Tibial artery (tissue), 4 donors: ENCODE measurements at places on chromosomes 2 and 18.

GRCh38 chr2:7068457-7068856 lies 151.2 kb downstream of the RNF144A start:
- no peak for DNase-seq

GRCh38 chr2:134269230-134269629 lies 15.4 kb downstream of the MGAT5 start:
- DNase-seq, result no peak

GRCh38 chr2:31137211-31138036 lies 816 bp downstream of the GALNT14 start:
- DNase-seq, result no peak

DNA sequence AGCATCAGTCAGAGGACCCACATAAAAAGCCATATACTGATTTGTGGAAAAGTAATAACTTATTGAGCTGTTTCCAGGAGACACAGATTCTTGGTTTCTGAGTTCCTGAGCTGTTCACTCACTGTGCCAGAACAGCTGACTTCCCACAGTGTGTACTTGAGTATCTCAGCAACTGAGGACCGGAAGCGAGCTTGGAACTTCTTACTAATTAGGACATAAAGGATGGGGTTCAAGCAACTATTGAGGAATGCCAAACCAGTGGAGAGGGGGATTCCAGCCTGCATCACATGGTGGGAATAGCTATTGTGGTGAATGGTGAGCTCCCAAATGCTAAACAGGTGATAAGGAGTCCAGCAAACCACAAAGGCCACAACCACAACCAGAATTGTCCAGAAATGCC lies 16.4 kb downstream of the EEF1B2 start:
- DNase-seq, result no peak

GRCh38 chr18:55838841-55839240 lies 250.8 kb upstream of the TCF4 start:
- no peak for DNase-seq

DNA sequence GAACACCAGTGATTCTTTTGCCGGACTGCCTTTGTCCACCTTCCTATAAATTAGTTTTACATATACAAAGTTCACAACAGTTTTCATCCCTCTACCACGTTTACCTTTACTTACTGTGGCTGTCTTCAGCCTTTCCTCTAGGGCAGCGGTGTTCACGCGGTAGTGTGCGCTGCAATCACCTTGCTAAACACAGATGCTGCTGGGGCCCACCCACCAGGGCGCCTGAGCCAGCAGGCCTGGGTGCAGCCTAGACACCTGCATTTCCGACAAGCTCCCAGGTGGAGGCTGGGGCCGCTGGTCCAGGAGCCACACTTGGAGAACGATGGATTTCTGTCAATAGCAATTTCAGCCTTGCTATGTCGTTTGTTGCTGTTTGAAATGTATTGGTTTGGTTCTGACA lies 83.1 kb downstream of the NDUFA10 start:
- no peak for DNase-seq

DNA sequence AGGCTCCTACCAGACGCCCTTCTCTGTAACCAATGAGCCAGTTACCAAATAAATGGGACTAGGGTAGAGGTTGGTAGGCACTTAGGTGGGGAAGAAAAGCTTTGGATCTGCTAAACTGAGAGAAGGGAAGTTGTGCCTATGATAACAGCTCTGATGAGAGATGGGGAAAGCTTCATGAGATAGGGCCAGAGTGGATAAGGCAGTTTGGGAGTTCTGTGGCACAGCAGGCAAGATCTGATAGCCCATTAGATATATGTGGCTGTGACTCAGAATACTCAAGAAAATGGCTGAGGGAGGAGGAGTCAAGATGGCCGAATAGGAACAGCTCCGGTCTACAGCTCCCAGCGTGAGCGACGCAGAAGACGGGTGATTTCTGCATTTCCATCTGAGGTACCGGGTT lies 99.8 kb downstream of the PDE11A start:
- no peak for DNase-seq

DNA sequence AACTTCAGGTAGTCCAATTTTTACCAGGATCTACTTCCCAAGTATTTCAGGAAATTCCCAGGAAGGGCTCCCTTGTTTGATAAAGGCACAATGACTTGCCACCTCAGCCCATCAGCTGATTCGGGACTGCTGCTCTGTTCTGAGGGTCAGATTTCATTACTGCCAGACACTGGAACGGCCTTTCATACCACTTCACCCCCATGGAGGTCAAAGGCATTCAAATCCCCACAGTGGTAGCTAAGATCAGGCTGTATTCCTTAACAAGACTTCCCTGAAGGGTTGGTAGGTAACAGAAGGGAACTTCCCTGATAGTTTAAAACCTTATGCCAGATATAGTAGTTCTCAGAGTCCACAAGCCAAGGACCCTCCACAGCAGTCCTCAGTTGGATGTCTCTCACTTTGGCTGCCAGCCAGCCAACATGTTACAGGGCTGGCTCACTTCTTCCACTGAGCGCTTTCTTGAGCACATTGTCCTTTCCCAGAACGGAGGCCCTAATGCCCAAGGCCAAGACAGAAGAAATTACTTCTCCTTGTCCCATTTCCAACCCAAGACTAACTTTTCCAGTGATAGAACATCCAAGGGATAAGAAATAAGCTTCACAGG lies 40.0 kb upstream of the GLS start:
- no peak for DNase-seq

- DNase-seq, result no peak
Observed at GRCh38 chr18:57904535-57904934, 101.4 kb upstream of the ATP8B1 start.

GRCh38 chr18:76252880-76253279 lies 242.2 kb downstream of the ZNF516 start:
- DNase-seq, result no peak

GRCh38 chr2:82498777-82499443 lies 1960.2 kb downstream of the SUCLG1 start:
- DNase-seq, result no peak

DNA sequence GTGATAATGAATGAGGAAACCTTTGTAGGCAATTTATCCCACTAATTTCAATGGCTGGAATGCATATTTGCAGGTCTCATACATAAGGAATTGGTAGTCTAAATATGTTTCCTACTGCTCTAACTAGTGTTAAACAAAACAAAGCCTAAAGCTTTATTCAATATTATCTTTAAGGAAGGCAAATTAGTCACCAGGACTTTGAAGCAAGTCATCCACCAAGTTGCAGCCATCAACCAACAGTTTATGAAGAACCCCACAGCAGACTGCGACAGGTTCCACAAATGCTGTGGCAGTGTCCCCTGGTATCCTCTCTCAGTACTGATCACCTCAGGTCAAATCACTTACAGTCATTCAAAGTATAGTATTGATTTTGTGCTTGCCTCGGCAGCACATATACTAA lies 181.5 kb upstream of the ZFP36L2 start:
- no peak for DNase-seq

DNA sequence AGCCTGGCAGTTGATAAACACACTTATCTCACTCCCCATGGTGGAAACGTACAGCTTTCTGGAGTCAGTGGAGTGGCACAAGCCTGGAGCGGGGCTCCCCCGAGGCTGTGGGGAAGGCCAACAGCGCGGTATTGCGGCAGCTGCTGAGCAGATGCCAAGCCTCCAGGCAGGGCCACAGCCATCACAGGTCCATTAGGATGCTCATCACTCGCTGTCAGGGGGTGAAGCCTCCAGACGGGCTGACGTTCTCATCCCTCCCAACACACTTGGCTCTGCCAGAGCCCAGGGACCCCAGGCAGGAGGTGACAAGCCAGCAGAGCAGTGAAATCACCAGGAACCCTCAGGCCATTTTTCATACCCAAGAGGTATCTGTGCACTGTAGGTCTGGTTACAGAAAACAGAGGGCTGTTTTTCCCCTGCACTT lies 529.2 kb upstream of the KLHL29 start:
- DNase-seq, result no peak

DNA sequence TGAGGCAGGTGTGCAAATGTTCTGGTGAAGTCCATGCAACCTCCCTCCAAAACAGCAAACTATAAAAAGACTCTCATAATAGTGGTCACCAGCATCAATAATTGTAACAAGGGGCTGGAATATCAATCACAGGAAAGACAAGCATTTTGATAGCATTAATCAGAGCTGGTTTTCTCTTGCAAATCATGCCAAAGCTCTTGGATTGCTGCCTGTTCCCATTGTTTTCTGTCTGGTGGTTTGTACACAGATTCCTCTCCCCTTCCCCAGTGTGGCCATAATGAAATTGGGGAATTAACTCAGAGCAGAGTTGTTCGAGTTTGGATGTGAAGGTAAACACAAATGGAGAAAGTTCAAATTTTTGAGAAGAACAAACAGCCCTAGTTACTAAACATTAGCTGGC lies 134.2 kb downstream of the CDCA7 start:
- no peak for DNase-seq

DNA sequence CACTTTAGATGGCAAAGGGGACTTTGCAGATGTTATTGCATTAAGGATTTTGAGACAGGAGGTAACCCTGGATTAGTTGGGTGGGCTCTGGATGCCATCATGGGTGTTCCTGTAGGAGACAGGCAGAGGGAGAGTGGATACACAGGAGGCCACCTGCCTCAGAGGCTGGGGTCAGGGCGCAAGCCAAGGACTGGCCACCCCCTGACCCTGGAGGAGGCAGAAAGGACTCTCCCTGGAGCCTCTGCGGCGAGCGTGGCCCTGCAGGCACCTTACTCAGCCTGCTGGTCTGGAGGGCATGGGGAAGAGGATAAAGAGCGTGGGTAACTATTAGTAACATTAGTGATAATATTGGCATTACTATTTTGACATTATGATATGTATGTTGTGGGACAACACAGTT lies 21.6 kb upstream of the OTOS start:
- DNase-seq, result no peak

DNA sequence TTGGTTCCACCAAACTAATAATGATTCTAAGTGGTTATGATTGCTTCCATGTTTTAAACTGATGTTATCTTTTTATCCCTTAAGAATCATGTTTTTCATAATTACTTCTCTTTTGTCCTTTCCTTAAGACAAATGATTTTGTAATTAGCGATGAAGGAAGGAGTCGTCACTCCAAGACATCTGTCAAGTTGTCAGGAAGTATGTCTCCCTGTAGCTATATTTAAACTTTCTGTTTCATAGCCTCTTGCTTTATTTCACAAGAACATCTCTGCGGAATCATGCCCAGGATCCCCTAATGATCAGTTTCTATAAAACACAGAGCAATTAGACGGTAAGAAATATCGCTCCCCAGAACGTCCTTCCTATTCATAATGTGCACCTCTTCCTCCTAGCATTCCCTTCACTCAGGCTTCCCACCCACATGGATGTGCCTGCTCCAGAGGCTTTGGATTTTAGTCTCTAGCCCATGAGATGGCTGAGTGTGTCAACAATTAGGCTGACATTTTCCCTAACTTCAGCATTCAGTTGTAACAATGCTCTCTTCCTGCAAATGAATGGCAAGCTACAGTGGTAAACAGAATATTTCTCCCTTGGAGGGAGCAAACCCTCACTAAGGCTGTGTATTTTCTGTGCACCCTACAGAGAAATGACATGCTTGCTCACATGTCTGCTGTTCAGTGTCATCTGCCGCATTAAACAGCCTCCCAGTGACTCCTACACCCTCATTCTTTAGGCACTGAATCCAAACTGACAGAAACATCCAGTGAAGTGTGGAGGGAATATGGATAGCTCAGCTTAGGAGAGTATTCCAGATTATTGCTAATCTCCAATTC lies 879.6 kb upstream of the CELF4 start:
- no peak for DNase-seq

DNA sequence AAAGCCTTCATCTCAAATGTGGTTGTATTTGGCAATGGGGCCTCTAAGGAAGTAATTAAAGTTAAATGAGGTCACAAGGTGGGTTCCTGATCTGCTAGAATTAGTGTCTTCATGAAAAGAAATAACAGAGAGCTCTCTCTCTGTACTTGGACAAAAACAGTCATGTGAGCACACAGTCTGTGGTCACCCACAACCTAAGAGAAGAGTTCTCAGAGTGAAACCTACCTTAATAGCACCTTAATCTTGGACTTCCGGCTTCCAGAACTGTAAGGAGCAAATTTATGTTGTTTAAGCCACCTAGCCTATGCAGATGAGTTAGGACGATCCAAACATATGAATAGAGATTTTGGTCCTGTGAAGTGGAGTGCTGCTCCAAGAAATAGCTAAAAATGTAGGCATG lies 758.9 kb downstream of the LRRTM4 start:
- no peak for DNase-seq

GRCh38 chr18:78562531-78562961 lies 417.1 kb upstream of the SALL3 start:
- DNase-seq, result no peak

GRCh38 chr2:240551288-240551687 lies 6.5 kb downstream of the ANKMY1 start:
- DNase-seq, result no peak

- DNase-seq, result no peak
Observed at GRCh38 chr2:8453904-8454302, 228.0 kb upstream of the ID2 start.

- DNase-seq, result no peak
Observed at GRCh38 chr2:203396667-203397066, 68.5 kb downstream of the ABI2 start.

- no peak for DNase-seq
Observed at GRCh38 chr2:217614096-217614495, 388.7 kb downstream of the TNS1 start.

DNA sequence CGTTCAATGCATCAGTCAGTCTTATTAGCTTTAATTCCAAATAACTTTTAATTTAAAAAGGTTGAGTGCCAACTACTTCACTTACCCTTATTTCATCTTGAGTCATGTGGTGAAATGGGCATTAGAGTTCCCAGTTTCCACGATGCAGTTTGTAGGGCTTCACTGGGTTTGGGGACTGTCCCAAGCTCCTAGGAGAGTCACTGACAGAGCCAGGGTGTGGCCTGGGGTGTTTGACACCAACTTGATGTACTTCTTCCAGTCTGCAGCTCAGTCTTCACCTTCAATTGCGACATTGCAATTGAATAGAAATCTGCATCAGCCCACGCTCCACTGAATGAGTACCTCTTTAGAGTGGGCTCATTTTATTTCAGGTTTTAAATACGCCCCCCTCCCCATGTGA lies 165.3 kb downstream of the ARL4C start:
- no peak for DNase-seq

DNA sequence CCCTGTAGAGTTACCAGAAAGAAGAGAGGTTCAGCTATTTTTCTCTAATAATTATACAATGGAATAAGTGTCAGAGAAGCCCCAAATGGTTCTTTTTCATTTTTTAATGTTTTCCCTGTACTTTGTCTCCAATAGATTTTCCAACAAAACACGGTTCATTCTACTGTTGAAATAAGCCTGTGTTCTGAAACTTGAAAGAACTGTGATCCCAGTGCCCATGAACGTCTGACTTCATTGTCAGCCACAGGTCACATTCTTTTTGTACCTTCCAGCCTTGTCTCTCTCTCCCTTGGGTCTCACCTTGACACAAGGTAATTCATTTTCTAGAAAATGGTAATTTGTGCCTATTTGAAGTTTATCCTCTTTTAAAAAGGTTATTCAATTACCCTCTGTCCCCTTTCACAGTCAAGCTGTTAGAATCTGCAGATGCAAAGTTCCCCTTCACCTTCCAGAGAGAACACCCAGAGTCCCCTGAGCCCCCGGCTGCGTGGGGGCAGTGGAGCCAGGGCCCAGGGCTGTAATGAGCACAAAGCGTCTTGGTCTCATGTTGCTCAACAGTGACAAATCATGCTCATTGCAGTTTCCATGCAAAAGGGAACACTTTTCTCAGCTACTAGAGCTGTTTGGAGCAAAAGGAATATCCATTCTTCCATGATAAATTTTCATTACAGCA lies 115.2 kb downstream of the SPHKAP start:
- no peak for DNase-seq
